CD4-positive, CD25-positive, alpha-beta regulatory T cell (primary cell): ENCODE measurements at places on chromosomes 4 and X. TPM values are rescaled to one million over a fixed set of nuclear protein-coding genes. Genes with fewer than 3 reads are reported as not detected.

GRCh38 chrX:72304877-72305276 is 837 bp downstream of the CITED1 start:
- peaks cover 37% of the 10 kb centered on the region for H3K4me1 ChIP-seq
- no peak overlapping the region for H3K4me3 ChIP-seq
- H3K27ac ChIP-seq, result no peak overlapping the region
- no peaks in the 10 kb centered on the region for H3K36me3 ChIP-seq

GRCh38 chr4:71864380-71864779 is 80.5 kb upstream of the GC start:
- no peak overlapping the region for H3K4me3 ChIP-seq
- no peaks in the 10 kb centered on the region for H3K27me3 ChIP-seq
- H3K27ac ChIP-seq, result no peak overlapping the region
- no peak for DNase-seq
- H3K36me3 ChIP-seq, result no peaks in the 10 kb centered on the region
- no peaks in the 10 kb centered on the region for H3K4me1 ChIP-seq

DNA sequence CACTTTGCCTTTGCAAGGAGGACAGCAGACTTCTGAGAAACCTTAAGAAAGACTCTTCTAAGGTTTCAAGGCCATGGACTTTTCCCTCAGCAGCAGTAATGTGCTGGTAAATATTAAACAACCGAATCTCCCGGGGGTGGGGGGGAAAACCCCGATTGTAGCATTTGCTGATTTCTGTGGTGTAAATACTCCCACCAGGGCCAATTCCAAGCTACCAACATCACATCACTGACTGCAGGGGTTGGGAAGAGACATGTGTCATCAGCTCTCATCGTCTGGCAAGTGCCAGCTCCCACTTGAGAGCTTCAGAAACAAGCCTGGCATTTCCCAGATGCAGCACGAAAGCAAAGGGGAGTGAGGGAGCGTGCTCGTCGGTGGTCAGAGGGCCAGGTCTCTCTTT is 101.2 kb downstream of the BCOR start:
- H3K27ac ChIP-seq, result no peak overlapping the region
- H3K4me1 ChIP-seq, result no peaks in the 10 kb centered on the region
- H3K27me3 ChIP-seq, result no peaks in the 10 kb centered on the region
- DNase-seq, result no peak

GRCh38 chr4:185693548-185694215 is 118.3 kb downstream of the SORBS2 start:
- H3K36me3 ChIP-seq, result no peaks in the 10 kb centered on the region
- no peaks in the 10 kb centered on the region for H3K4me1 ChIP-seq
- H3K4me3 ChIP-seq, result no peak overlapping the region
- no peak for DNase-seq
- H3K27me3 ChIP-seq, result no peaks in the 10 kb centered on the region

- H3K4me3 ChIP-seq, result no peak overlapping the region
- H3K27ac ChIP-seq, result no peak overlapping the region
- DNase-seq, result no peak
- no peaks in the 10 kb centered on the region for H3K27me3 ChIP-seq
- peaks cover 7% of the 10 kb centered on the region for H3K36me3 ChIP-seq
These were observed 22.1 kb downstream of the CPEB2 start for GRCh38 chr4:15024386-15024785.

DNA sequence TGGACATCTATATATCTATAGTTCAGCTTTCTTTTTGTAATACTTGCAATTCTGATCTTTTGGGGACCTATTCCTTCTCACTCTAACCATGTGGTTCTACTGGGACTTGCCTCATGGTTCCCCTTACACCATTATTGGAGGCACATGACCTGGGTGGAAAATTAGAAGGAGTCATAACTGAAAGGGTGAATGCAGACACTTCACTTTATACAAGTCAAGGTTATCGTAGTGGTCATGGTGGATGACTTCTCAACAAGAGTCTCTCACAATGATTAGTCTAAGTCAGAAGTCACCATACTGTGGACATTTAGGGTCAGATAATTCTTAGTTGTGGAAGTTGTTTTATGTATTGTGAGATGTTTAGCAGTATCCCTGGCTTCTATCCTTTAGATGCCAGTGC is 10.5 kb upstream of the EIF4E start:
- H3K27me3 ChIP-seq, result no peaks in the 10 kb centered on the region
- no peak overlapping the region for H3K4me3 ChIP-seq
- no peaks in the 10 kb centered on the region for H3K4me1 ChIP-seq
- DNase-seq, result no peak
- no peaks in the 10 kb centered on the region for H3K36me3 ChIP-seq
- H3K27ac ChIP-seq, result no peak overlapping the region

GRCh38 chr4:72360075-72360474 is 208.9 kb downstream of the ADAMTS3 start:
- no peak for DNase-seq
- no peaks in the 10 kb centered on the region for H3K27me3 ChIP-seq
- no peaks in the 10 kb centered on the region for H3K4me1 ChIP-seq
- no peak overlapping the region for H3K27ac ChIP-seq
- H3K36me3 ChIP-seq, result no peaks in the 10 kb centered on the region
- no peak overlapping the region for H3K4me3 ChIP-seq

DNA sequence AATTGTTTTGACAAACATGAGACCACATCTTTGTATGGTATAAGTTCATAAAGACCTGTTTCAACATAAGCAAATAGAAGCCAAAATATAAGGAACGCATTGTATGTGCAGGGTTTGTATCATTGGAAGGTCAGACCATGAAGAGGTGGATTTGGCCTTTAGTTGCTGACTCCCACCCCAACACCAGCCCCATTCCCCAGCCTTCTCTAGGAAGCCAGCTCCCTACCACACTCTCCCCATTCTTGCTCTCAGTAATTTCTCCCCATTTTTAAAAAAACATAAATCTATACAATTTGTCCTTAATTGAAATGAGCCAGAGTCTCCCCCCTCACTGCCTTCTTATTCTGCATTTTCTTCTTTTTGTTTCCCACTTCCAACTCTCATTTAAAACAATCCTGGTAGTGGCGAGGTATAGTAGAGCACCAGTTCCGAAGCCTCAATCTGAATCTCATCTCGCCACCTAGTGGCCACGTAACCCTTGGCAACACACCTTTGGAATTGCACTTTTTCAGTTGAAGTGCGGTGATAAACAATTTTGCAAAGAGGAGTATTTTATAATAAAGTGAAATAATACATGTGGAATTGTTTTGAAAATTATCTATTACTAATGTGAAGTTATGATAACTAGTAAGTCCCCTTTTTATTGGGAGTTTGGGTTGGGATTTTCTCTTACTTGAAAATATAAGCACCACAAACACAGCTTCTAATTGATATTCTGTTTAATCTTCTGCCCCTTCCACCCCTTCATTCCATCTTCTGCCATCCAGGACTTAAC is 126.6 kb downstream of the ASB9 start:
- H3K36me3 ChIP-seq, result no peaks in the 10 kb centered on the region
- no peaks in the 10 kb centered on the region for H3K27me3 ChIP-seq
- no peak overlapping the region for H3K4me3 ChIP-seq
- no peak overlapping the region for H3K27ac ChIP-seq
- peaks cover 6% of the 10 kb centered on the region for H3K4me1 ChIP-seq

GRCh38 chrX:14712096-14712495 is 160.8 kb downstream of the FANCB start:
- no peaks in the 10 kb centered on the region for H3K4me1 ChIP-seq
- no peaks in the 10 kb centered on the region for H3K27me3 ChIP-seq
- H3K36me3 ChIP-seq, result no peaks in the 10 kb centered on the region
- no peak for DNase-seq

- no peak for DNase-seq
- H3K36me3 ChIP-seq, result peaks cover 9% of the 10 kb centered on the region
- no peaks in the 10 kb centered on the region for H3K27me3 ChIP-seq
- peaks cover 13% of the 10 kb centered on the region for H3K4me1 ChIP-seq
- no peak overlapping the region for H3K4me3 ChIP-seq
These were observed 164.3 kb downstream of the AFAP1 start for GRCh38 chr4:7775396-7775795.

DNA sequence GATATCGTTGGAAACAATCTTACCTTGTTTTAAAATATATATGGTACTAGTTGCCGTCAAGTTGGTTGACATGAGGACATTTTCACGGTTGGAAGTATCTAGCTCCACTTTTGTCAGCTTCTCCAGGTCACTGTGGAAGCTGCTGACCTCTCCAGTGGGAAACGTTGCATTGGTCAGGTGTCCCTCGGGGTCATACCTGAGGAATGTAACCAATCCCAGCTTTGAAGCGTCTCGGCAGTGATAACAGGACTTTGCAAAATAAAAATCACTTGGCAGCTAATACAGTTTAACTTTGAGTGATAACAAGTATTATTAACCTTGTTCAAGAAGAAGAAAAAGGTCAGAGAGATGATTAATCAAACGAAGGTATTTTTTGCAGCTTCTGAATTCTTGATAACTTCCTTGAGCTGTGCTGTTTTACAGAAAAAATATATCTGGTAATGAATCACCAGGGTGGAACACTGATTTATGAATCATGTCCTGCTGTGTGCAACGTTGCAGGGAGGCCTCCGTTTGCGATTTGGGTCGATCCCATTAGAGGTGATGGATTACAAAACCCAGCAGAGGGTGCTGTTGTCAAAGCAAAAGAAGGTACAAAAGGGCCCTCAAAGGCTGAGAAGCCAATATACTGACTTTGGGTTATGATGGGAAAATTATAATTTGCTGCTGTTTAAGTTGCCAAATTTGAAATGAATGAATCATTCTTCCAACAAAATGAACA is 60.1 kb downstream of the SH2D1A start:
- no peaks in the 10 kb centered on the region for H3K27me3 ChIP-seq
- no peaks in the 10 kb centered on the region for H3K36me3 ChIP-seq
- DNase-seq, result peak; percentile 19

GRCh38 chrX:10157543-10157942 is 768 bp downstream of the CLCN4 start:
- H3K27me3 ChIP-seq, result peaks cover 7% of the 10 kb centered on the region
- no peak overlapping the region for H3K4me3 ChIP-seq
- H3K4me1 ChIP-seq, result peaks cover 5% of the 10 kb centered on the region
- H3K27ac ChIP-seq, result no peak overlapping the region
- H3K36me3 ChIP-seq, result no peaks in the 10 kb centered on the region

- no peaks in the 10 kb centered on the region for H3K27me3 ChIP-seq
- peaks cover 3% of the 10 kb centered on the region for H3K4me1 ChIP-seq
- no peak for DNase-seq
- no peak overlapping the region for H3K4me3 ChIP-seq
- peaks cover 2% of the 10 kb centered on the region for H3K36me3 ChIP-seq
These were observed 12.7 kb downstream of the FGFRL1 start for GRCh38 chr4:1023895-1024740.

DNA sequence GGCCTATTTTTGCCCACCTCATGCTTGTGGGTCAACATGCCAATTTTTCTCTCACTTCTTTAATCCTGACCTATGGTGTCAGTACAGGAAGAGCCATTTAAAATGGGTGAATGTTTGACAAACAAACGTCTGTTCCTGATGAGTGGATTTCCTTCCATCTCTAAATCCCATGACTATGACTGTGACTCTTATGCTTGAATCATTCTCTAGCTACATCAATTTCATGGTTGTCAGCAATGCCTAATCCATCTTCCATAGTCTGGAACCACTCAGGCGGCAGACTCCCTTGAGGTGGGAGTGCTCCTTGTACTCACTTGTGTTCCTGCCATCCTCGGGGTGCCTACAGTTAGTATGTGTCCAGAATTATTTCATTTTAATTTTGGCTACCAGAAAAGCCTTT is 194.9 kb upstream of the RPS6KA3 start:
- DNase-seq, result no peak
- no peaks in the 10 kb centered on the region for H3K36me3 ChIP-seq

DNA sequence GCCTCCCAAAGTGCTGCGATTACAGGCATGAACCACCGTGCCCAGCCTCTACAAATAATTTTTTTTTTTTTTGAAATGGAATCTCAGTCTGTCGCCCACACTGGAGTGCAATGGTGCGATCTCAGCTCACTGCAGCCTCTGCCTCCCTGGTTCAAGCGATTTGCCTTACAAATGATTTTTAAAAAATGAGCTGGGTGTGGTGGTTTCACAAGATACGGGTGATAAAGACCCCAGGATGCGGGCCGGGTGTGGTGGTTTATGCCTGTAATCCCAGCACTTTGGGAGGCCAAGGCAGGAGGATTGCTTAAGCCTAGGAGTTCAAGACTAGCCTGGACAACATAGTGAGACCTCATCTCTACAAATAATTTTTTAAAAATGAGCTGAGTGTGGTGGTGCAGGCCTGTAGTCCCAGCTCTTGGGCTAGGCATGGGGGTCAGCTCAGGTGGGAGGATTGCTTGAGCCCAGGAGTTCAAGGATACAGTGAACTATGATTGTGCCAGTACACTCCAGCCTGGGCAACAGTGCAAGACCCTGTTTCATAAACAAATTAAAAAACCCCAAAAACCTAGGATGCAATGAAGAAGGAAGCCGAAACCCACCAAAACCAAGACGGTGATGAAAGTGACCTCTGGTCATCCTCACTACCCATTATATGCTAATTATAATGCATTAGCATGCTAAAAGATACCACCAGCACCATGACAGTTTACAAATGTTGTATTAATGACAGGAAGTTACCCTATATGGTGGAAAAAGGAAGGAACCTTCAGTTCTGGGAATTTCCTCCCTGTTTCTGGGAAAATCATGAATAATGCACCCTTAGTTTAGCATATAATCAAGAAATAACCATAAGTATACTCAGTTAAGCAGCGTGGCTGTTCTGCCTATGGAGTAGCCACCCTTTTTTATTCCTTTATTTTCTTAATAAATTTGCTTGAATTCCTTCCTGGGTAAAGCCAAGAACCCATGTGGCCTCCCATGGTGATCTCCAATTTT is 27.7 kb downstream of the PDGFRA start:
- no peaks in the 10 kb centered on the region for H3K4me1 ChIP-seq
- H3K27ac ChIP-seq, result no peak overlapping the region
- no peak for DNase-seq
- H3K4me3 ChIP-seq, result no peak overlapping the region
- H3K27me3 ChIP-seq, result no peaks in the 10 kb centered on the region
- H3K36me3 ChIP-seq, result no peaks in the 10 kb centered on the region

DNA sequence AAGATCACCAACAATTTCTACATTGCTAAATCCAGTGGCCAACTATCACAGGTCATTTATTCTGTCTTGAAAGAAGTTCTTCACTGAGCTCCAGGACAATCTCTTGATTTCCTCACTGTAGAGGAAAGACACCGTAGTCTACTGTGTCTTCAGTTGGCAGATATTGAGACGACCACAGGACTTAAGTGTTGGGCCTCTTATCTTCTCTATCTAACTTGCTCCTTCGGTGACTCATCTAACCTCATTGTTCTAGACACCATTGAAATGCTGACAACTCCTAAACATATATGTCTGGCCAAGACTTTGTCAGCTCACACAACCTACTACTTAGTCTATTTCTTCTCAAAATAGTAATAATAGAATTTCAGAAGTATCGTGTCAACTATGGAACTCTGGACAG is 425.8 kb downstream of the ARAP2 start:
- no peak overlapping the region for H3K4me3 ChIP-seq
- no peaks in the 10 kb centered on the region for H3K36me3 ChIP-seq
- H3K27ac ChIP-seq, result no peak overlapping the region
- no peak for DNase-seq

PCDH19 gene
- polyA plus RNA-seq, result not detected

CHRDL1 gene
- not detected for polyA plus RNA-seq

SLBP gene
- 77.5 TPM for polyA plus RNA-seq

MAGEA8 gene
- not detected for polyA plus RNA-seq

PRDM8 gene
- 3.9 TPM for polyA plus RNA-seq

SOWAHB gene
- polyA plus RNA-seq, result not detected

USP17L29 gene
- polyA plus RNA-seq, result not detected

MAGEB1 gene
- not detected for polyA plus RNA-seq
